NCI-H2171 (cell line): ENCODE measurements at places on chromosomes 11 and 22.
A peak's percentile ranks its signal among the peaks of the same experiment; 100 is the strongest.

- peak; percentile 64 for DNase-seq
Observed at GRCh38 chr11:45984192-45984591, 61.7 kb downstream of the LARGE2 start.

- no peak for DNase-seq
Observed at GRCh38 chr11:96306600-96306932, 36.4 kb downstream of the MAML2 start.

DNA sequence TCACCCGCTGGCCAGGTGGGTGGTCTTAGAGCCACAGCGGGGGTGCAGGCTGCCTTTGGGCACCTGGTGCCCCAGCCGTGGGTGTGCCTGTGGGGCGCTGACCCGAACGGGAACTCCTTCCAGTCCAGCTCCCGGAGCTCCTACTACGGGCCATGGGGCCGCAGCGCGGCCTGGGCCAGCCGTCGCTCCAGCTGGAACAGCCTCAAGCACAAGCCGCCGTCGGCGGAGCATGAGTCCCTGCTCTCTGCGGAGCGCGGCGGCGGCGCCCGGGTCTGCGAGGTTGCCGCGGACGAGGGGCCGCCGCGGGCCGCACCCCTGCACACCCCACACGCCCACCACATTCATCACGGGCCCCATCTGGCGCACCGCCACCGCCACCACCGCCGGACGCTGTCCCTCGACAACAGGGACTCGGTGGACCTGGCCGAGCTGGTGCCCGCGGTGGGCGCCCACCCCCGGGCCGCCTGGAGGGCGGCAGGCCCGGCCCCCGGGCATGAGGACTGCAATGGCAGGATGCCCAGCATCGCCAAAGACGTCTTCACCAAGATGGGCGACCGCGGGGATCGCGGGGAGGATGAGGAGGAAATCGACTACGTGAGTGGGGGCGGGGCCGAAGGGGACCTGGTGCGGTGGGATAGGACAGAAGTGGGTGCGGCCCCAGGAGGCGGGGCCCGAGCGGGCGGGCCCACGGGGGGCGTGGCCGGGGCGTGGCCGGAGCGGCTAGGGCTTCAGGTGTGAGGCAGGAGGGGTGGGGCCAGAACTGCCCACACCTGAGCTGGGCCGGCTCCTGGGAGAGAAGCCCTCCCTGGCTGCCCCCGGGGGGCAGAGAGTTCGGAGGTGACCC lies 91.5 kb downstream of the CACNA1I start:
- DNase-seq = peak; percentile 81

GRCh38 chr11:61004180-61004611 lies 32.7 kb downstream of the CD6 start:
- DNase-seq = peak; percentile 56

DNA sequence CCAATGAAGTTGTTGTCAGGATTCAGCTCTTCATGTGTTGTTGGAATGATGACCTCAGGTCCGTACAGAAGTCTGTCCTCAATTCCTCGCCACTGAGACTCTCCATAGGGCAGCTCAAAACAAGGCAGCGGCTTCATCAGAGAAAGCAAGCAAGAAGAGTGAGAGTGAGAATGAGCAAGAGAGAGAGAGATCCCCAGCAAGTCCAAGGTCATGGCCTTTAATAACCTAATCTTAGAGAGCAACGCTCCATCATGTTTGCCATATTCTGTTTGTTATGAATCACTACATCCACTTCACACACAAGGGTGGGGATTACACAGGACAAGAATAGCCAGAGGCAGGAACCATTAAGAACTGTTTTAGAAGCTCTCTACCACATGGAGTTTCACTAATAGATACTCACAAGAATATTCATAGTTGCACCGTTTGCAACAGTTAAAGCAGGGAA lies 23.3 kb upstream of the MMP7 start:
- DNase-seq = no peak

- no peak for DNase-seq
Observed at GRCh38 chr11:73559743-73560142, 38.2 kb downstream of the FAM168A start.

DNA sequence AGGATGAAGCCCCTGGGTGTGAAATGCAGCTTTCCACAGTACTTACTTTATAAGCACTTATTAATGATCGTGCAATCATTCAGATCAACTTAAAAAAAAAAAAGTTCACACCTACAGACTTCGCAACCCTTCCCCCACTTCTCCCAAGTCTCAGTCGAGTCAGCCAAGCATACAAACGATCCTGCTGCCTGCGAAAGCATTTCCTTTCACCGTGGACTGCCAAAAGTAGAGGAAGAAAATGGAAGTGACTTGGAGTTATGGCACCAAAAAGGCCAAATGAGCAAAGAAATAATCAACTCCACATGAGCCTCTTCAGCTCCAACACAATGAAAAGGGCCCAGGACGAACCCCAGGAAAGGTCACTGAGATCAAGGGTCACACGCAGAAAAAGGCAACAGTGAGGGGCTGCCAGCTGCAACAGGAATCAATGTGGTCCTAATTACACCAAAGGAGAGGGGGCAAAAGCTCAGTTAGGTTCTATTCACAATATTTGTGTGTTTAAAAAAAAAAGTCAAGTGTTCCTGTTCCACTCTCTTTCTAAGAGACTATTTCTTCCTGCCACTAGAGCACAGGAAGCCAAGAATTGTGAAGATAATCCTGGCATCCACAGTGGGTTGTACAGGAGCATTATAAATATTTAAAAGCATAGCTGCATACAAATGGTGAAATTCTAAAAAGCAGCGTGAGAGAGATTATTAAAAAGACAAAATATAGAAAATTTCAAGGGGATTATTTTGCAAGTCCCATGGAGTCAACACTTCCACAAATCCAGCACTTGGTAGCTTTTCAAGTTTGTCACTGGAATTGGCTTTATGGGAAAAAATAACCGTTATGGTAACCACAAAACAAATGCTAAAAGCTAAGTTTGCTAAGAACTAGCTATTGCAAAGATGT lies 28.4 kb downstream of the CDON start:
- no peak for DNase-seq

DNA sequence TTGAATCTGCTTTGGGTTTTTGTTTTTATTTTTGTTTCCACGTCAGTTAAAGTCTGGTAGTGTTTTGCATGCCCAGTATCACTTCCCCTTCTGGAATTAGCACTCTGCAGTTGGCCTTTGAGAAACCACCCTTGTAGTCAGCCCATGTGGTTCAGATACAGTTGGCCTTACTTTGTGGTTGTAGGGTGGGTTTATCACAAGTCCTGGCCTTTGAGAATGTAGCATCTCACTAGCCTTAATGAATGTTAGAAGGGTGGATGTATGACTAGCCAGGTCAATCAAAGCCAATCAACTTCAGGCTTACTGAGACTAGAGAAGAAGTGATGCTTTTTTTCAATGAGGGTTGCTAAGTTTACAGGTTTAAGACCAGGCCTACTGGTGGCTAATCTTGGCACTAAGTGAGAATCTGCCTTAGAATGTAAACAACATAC lies 19.8 kb downstream of the ARL14EP start:
- DNase-seq = no peak

- no peak for DNase-seq
Observed at GRCh38 chr11:26578998-26579661, 7.1 kb upstream of the MUC15 start.

DNA sequence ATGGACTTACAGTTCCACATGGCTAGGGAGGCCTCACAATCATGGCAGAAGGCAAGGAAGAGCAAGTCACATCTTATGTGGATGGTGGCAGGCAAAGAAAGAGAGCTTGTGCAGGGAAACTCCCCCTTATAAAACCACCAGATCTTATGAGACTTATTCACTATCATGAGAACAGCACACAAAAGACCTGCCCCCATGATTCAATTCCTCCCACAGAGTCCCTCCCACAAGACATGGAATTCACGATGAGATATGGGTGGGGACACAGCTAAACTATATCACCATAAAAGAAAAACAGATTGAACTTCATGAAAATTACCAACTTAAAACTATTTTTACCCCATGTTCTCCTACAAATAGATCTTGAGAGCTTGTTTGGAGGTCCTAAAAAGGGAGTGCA lies 19.6 kb downstream of the ENTHD1 start:
- no peak for DNase-seq
